ENCODE measurements at places on chromosomes 5 and 9. TPM values are rescaled to one million over a fixed set of nuclear protein-coding genes. Genes with fewer than 3 reads are reported as not detected.

The LYRM7 gene
- 28.7 TPM for total RNA-seq

The SOX30 gene
- not detected for total RNA-seq

GRCh38 chr5:167965710-167966109 lies 325.7 kb upstream of the WWC1 start:
- no peak for DNase-seq

GRCh38 chr5:179336126-179336870 lies 9.0 kb downstream of the ADAMTS2 start:
- DNase-seq = no peak

GRCh38 chr5:95857185-95857945 lies 34.8 kb upstream of the GLRX start:
- no peak for DNase-seq

- no peak for DNase-seq
These were observed 33.0 kb upstream of the PWWP2A start for GRCh38 chr5:160152287-160152686.

GRCh38 chr9:72614067-72614466 lies 92.7 kb downstream of the TMC1 start:
- no peak for DNase-seq

The HRH2 gene
- total RNA-seq = 6.9 TPM

DNA sequence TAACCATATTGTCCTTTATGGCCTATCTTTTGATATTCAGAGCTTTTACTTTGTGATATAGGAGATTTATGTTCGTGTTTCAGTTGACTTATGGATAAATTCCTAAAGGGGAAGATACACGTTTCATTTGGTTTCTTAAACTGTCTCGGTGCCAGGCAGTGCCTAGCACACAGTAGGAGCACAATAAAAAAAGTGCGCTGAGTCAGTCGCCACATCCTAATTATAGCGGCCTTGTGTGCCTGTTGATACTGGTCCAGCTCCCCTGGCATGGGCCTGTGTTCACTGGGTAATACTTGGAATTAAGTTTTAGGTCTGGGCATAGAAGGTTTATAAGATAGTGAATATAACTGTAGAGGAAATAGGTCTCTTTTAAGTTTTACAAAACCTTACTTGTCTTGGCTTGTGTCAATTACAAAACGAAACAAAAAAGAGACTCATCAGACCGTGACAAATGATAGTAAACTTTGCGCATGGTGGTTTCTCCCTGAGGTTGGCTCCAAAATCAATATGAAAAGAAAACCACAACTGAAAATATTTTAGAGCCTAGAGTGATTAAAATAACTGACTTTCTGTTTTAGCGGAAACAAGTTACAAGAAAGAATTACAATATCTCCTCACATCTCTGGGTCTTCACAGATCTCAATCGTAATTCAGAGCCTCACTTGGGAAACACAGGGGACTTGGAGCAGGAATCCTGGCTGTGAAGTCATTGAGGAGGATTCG lies 84.8 kb downstream of the MVB12B start:
- no peak for DNase-seq

The FOXE1 gene
- not detected for total RNA-seq

The IL3 gene
- not detected for total RNA-seq

DNA sequence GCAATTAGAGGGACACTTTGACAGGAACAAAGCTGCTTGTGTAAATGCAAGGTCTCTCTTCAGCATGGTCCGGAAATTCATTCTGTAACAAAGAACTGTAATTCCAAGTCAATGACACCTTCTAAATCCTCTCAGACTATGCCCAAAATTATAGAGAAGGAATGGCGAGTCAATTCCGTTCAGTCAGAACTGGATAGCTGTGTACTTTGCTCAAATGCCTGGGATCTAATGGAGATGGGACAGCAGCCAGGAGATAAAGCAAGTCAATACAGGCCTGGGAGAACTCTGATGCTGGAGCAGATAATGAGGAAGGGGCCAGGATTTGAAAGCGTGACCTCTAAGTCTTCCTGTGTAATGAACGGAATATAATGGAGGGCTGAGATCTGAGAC lies 96.4 kb upstream of the SPRY4 start:
- no peak for DNase-seq

DNA sequence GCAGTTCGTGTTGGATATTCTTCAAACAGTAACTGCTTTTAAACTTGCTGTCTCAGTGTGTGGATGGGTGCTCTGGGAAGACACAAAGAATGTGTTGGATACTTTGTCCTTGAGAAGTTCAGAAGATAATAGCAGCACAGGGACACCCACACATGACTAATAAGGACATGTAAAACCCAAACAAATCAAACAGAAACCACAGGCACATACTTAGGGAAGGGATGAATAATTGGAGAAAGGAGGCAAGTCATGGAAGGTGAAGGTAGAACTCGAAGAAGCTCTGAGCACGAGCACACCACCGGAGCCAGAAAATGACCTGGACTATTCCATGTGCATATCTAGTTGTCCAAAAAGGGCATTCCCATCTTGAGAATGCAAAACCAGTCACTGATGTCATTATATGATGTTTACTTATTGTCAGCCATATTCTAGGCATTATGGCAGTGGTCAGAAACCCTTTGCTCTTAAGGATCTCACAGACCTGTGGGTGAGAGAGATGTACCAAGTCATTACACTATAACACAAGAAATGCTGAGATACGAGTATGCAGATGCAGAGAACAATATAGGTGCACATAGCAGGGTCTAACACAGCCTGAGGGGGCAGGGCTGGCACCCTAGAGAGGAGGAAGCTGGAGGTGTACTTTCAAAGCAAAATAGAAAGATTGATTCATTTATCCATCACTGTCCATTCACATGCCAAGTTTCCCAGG lies 152.9 kb downstream of the PIK3R1 start:
- no peak for DNase-seq

DNA sequence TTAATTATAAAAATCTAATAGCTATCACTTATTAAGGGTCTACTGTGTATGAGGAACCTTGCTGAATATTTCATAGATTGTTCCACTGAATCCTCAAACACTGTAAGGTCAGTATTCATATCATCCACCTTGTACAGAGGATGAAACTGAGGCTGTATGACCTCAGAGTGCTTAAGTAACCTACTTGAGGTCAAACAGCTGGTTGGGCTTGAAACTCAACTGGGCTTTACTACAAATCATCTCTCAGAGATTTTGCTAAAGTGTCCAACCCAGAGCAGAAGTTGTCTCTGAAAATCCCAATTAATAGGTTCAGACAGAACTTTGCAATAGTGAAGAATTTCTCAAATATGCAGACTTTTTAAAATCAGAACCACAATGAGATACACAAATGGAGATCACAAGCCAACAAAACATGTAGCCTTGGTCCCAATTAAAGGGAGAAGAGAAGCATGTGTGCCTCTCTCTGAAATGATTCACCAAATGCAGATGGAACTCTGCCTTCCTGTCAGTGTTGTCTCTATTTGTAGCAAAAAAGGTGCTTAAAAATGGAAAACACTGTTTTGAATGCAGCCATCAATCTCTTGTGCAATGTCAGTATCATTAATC lies 131.4 kb downstream of the FAM114A2 start:
- DNase-seq = no peak

DNA sequence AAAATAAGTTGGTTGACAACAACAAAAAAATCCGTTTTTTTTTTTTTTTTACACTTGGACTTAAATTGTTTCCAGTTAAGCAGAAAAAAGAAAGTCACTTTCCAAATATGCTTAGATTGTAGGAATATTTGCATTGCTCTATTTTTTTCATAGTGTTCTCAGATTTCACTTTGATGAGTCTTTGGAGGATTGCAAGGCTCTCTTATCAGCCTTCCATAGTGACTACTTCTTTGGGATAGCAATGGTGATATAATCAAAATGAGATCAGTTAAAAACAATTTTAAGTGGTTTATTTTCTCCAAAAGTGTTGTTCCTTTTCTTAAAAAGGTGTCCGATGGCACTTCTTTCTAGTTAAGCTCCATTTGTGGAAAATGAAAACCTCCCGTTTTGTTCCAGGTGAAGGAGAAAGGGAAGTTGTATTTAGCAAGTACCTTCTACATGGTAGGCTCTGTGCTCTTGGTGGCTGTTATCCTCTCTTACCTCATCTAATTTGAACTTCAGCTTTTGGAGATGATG lies 3.9 kb downstream of the RASGRF2 start:
- no peak for DNase-seq

The OCLN gene
- 3.6 TPM for total RNA-seq

DNA sequence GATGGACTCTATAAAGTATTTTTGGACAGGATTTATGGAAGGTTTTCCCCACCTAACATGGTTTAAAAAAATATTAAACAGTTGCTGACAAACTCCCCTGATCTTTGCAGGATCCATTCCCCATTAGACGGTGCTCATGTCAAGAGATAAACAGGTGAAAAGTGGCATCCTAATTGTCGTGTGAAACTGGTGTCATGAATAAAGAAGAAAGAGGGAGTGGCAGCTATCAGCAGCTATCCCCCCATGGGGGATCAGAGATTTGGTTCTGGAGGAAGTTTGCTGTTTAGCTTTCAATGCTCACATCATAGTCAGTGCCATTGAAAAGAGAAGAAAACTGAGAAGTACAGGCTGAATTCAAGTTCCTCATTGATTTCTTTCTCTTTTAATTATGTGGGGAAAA lies 329.3 kb upstream of the BRINP1 start:
- DNase-seq = no peak

DNA sequence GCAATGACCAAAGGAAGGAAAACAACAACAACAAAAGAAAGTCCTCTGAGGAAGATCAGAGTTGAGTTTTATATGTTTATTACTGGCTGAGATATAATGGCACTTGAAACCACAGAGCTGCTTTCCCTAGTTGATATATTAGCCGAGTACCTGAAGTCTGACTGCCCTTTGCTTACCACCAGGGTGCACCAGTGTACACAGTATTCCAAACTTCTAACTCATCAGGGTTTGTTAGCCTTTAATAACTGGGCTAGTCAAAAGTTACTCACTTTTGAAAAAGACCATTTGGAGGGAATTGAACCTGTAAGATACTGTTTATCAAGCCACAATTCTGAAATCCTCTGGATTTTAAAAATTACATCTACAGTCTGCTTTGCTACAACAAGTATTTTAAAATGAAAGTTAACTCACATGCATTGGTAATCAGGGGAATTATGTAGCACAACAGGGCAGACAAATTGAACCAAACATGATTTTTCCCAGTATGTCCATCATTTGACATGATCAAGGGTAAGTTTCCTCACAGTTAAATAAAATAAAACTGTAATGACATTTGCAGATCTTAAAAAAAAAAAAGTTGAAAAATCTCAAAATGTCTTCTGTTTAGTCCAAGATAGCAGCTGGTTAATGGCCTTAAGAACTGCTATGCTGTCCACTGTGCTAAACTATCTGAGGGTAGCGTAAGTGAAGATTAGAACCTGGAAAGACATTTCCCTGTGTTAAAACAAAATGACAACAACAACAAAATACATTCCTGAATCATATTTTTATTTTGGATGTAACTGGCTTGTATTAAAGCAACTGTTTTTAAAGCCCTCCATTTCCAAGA lies 57.3 kb upstream of the C6 start:
- peak; percentile 13 for DNase-seq

GRCh38 chr5:116395631-116396203 lies 178.9 kb downstream of the SEMA6A start:
- no peak for DNase-seq

DNA sequence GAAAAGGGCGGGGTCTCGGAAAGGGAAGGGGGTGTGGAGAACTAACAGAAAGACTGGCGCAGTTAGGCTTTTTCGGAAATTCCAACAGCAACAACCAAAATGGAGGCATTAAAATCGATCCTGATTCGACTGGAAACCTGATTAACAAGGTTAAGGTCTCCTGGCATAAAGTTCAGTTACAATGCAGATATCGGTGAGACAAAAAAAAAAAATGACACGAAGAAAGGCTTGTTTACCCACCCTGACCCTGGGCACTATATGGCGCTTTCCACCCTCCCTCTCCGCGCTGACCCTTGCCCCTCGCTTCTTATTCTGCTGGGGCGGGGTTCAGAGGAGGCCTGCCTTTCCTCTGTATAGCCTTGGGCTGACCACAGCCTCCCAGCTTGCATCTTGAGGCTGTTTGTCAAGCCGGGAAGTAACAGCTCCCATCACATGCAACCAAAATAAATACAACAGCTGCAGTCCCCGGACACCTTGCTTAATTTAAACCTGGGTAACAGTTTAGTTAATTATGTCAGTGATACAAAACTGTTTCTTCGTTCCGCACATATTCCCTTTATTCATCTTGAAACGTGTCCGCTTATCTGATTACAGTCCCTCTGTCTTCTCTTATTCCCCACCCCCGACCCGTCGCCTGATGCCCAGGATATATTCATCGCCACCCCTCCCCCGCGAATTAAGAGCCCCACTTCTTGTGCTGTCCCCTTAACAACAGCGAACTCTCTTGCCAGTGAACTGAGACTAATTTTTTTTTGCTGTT lies 795 bp upstream of the PJA2 start:
- peak; percentile 70 for DNase-seq

- no peak for DNase-seq
These were observed 41.5 kb downstream of the SH3PXD2B start for GRCh38 chr5:172412724-172413286.

- no peak for DNase-seq
These were observed 17.3 kb downstream of the FGD3 start for GRCh38 chr9:92964607-92965060.

GRCh38 chr9:36207016-36207415 lies 16.3 kb downstream of the CLTA start:
- peak; percentile 44 for DNase-seq

The ZNF462 gene
- 163 TPM for total RNA-seq

The TIFAB gene
- not detected for total RNA-seq

The MEIKIN gene
- 1.7 TPM for total RNA-seq

GRCh38 chr5:117102591-117102990 lies 528.0 kb upstream of the SEMA6A start:
- DNase-seq = no peak

DNA sequence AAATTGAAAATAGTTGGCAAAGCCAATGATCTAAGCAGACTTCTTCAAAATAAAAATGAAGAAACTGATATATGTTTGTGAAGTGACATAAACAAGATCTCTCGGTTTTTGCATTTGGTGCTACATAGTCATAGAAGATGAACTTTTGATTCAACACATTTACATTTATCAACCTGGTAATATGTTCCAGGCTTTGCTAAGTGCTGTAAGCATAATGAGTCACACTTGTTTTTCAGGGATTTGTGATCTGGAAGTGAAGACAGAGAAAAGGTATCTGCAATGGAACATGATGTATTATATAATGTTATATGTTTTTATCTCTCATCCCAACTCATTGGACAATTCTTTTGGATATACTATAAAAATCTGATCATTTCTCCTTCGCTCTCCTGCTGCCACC lies 801.4 kb downstream of the BRINP1 start:
- no peak for DNase-seq

- no peak for DNase-seq
These were observed 1.3 kb downstream of the BRD3OS start for GRCh38 chr9:134026581-134026980.

DNA sequence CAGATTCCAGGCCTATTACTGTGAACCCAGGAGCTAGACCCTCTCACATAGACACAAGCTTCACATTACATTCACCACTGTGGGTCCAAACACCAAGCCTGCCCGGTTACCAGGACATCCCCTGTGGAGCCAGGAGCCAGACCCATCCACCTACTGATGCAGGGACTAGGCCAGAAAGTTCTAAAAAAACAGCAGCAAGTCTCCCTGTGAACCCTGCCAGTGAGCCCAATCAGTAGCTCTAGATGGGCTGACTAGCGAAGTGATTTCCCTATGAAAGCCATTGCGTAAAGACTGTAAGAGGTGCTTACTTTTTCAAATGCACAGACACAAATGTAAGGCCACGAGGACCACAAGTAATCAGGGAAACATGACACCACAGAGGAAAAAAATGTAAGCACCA lies 352.3 kb downstream of the TMEM161B start:
- DNase-seq = no peak

The DDX4 gene
- total RNA-seq = not detected

GRCh38 chr5:75961818-75962217 lies 121.4 kb upstream of the SV2C start:
- DNase-seq = no peak

Data from occipital lobe (tissue), 3 donors.